Mesenchymal stem cell (in vitro differentiated cells and primary cell): ENCODE measurements at places on chromosomes 4 and X.
A peak's percentile ranks its signal among the peaks of the same experiment; 100 is the strongest.

DNA sequence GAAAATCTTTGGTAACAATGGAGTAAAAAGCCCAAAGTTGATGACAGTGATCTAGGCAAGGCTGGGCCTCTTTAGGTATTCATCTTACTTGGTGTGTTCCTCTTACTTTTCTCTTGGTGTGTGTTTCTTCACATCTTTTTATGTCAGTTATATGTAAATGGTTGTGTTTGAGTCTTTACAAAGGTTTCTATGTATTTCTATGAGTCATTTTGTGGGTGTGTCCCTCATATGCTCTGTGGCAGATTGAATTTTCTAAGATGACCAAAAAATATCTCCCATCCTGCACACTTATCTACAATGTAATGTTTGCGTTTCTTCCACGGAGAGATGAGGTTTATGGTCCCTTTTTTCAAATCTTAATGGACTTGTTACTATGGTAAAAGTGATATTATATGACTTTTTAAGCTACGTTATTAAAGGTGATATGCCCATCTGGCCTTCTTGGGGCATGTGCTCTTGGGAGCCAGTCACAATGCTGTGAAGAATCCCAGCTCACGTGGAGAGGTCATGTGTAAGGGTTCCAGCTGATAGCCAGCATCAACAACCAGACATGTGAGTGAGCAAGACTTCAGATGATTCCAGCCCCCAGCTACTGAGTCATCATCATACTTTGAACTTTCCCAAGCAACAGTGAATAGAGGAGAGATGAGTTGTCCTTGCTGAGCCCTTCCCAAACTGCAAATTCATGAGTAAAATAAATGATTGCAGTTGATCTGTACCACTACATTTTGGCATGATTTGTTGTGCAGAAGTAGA lies 126.9 kb downstream of the CBLL2 start:
- DNase-seq: peak; percentile 28

GRCh38 chr4:183099537-183100297 lies 660 bp downstream of the WWC2 start:
- peak; percentile 39 for DNase-seq

DNA sequence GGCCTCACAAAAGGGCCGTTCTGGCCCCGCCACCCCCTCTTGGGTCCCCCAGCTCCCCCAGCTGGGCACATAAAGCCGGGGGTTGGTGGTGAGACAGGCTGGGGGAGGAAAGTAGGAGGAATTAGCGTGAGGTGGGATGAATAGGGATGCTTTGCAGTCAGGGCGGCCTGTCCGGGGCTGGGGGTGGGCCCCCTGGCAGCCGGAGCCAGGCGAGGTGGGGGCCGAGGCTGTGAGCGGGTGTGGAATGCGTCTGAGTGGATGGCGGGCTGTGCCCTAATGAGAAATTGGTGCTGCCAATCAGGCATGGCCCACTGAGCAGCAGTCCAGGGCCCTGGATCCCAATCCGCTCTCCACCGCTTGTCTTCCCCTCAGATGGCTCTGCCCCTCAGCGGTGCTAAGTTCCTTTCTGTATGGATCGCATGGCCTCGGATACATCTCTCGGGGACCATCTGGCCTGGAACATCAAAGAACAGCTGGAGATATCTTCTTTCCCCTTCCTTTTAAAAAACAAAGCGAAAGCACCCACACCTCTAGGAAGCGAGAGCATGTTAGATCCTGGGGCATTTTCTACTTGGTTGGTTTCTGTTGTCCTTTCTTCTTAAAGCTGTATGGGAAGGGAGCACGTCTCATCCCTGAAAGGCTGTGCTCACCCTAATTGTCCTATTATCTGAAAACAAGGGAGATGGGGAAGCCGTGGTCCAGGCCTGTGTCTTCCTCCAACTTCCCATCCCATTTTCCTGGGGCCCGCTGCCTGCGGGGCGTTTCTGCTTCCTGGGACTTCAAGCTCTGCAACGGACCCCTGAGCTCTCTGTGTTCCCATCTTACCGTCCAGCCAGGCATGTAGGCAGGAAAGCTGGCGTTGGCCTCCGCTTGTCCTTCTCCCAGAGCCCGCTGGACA lies 106.9 kb downstream of the SORCS2 start:
- DNase-seq: no peak

GRCh38 chr4:72974694-72975487 lies 94.6 kb downstream of the COX18 start:
- DNase-seq: peak; percentile 37

DNA sequence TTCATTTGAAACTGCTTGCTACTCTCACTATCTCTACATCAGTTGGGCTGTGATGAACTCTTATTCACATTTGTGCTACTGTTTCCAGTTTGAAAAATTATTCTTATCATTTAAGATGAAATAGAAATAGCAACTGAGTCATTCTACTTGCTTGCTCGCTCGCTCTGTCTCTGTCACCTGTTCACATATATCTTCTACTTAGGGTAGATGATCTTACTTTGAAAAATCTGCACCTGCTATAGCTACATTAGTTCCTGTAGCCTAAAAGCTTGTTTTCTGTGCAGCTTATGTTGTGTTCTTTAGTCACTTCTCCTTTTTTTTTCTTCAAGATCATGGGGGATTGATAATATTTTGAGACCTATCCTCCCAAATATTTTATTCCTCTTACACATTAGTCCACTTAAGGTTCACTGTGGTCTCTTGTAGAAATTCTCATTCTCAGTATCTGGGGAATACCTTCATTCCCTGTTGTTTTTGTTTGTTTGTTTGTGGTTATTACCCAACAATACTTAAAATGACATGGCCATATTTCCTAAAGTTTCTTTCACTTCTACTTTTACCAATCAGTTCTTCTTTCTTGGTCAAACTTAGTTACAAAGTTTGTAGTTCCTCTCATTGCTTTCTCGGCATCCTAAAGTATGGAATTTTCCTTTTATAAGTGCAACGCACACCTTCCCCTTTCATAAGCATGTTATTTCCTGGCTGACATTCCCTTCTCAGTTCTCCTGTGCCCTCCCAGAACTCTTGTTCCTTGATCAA lies 36.5 kb downstream of the CLCN5 start:
- DNase-seq: no peak

- DNase-seq: no peak
Observed at GRCh38 chr4:130147641-130148040, 1051.7 kb downstream of the C4orf33 start.

DNA sequence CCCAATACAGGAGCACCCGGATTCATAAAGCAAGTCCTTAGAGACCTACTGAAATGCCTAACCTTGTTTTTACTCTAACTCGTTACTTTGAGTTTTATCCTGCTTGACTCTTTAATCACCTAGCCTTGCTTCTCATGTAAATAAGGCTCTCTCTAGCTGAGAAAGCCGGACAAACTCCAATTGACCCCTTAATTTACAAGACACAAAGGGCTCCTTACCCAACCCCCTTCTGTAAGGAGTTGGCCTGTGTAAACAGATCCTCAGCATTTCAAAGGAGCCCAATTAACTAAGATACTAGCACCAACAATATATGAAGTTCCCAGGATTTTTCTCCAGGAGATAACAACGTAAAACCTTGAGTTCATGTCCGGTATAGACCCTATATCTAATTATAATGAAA lies 61.7 kb downstream of the CT47B1 start:
- no peak for DNase-seq
